ENCODE measurements at places on chromosomes 5 and 9.
A peak's percentile ranks its signal among the peaks of the same experiment; 100 is the strongest.

DNA sequence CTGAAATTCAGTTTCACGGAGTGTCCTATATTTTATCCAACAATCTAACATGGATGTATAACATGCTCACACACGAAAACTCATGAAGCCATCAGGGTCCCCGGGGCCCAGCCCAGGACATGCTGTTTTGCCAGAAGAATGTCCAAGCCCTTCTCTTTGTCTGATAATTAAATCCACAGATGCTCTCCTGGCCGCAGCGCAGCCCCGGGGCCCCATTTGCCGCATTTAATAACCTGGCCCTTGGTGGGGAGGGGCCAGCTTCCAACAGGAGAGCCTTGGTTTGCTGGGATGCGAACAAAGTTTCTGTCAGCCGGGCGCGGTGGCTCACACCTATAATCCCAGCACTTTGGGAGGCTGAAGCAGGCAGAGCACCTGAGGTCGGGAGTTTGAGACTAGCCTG, 30.0 kb downstream of the PLPP7 start:
- no peak for DNase-seq

DNA sequence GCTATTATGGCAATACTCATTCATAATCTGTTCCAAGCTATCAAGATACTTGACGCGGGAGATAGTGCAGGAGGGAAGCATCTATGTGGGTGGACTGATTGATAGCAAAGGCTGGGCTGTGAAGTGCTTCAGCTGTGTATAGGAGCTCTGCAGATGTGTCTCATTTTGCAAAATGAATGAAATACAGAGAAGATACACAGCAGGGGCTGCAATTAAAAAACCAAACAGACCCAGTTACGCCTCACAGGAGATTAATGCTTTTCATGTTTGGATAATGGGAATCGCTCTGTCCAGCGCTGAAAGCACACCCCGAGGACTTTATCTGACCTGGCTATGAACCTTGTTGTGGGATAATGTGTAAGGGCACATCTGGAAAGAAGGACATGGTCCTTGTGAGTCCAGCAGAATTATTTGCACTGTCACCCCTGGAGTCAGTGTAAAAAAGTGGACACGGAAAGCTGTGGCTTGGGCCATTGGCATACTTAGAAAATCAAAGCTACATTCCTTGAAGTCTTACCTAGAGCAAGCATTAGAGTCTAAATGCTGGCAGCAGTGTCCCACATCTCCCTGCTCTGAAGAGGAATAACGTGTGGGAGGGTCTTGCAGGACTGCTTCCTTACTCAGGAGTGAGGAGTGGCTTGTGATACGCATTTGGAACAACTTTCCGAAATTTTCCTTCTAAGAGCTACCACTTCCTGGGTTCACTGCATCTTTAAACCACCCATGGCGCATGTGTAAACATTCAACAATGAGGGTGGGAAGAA, 2.6 kb downstream of the SH3RF2 start:
- DNase-seq = no peak

GRCh38 chr9:18770131-18770908, 262.7 kb downstream of the SAXO1 start:
- DNase-seq = no peak

GRCh38 chr5:111737716-111738115, 19.3 kb downstream of the NREP start:
- DNase-seq = no peak

GRCh38 chr5:67047160-67047559, 149.4 kb downstream of the CD180 start:
- no peak for DNase-seq

GRCh38 chr5:124193371-124193789, 553.1 kb downstream of the ZNF608 start:
- DNase-seq = peak; percentile 21

DNA sequence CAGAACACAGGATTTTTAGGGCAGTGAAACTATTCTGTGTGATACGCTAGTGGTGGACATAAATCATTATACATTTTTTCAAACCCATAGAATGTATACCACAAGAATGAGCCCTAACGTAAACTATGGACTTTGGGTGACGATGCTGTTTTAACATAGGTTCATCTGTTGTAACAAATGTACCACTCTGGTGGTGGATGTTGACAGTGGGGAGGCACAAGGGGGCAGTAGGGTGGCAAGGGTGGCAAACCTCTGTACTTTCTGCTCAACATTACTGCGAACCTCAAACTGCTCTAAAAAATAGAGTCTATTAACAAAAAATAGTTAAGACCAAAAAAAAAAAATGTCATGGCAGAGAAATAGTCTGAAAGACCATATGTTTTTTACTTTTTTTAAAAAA, 9.1 kb upstream of the MVB12B start:
- no peak for DNase-seq

GRCh38 chr9:72856972-72857623, 95.8 kb downstream of the ALDH1A1 start:
- DNase-seq = peak; percentile 61

DNA sequence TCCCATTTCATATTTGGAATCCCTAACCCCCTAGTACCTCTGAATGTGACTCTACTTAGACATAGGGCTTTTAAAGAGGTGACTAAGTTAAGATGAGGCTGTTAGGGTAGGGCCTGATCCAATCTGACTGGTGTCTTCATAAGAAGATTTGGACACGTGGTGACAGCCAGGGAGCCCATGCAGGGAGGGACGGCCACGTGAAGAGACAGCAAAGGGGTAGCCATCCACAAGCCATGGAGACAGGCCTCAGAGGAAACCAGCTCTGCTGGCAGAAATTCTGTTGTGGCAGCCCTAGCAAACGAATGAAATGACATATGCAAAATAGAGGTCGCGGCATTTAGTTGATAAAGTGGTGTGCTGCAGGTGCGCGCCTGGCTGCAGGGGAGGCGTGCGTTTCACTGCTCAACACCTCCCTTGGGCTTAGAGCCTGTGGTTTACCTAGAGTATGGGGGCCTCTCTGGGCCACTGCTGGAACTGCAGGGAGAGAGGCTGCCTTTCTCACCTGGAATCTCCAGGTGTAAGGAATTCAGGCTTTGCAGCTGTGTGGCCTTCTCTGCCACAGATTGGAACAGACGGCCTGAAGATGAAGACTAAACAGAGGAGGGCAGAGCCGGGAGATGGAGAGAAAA, 7.1 kb upstream of the AFAP1L1 start:
- no peak for DNase-seq

- DNase-seq = no peak
Measured at GRCh38 chr9:101487443-101487840, 46.2 kb upstream of the RNF20 start.

GRCh38 chr9:316382-316965, 101.8 kb downstream of the DOCK8 start:
- no peak for DNase-seq

DNA sequence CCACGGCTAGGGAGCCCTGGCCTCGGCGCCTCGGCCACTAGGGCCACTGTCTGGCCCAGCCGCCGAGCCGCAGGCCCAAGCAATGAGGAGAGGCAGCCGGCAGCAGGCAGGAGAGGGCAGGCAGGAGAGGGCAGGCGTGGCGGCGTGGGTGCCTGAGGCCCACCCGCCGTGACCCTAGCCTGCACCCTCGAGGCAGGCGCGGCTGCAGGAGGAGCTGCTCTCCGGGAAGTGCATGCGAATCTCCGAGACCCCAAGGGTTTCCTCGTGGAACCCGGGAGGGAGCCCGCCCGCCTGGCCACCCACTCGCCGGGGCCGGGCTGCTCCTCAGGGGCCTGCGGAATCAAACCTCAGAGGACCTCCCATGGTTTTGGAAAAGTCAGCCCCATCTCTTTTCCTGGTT, 9.3 kb downstream of the GRIN1 start:
- DNase-seq = no peak

GRCh38 chr5:6495433-6496206, 47.0 kb downstream of the UBE2QL1 start:
- no peak for DNase-seq

DNA sequence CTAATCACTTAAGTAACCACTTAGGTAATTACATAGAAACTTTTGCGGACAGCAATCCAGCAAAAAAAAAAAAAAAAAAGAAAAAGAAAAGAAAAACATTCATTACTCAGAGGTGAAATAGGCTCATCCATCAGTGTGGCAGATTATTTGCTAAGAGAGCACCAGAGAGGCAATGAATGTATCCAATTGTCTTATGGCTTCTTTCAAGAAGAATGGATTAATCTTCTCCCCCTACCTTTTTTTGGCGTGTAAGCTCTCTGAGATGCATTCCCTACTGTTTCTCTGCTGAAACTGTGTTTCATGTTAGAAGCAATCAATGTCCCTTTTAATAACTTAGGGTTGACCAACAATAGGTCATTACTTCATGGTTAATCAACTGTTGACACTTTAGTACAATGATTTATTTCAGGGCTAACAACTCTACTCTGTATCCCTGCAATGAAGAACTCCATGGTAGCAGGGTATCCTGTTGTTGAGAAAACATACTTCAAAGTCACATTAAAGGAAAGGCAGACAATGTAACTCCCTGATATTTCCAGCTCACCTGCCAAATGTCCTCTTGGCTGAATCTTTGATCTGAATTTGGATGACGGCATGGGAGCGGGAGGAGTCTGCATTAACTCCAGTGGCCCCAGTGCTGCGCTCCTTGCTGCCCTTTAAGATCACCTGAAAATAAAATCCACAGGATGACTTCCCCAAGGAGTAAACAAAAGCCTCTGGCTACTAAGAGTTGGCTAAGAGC, 57.6 kb downstream of the KIF24 start:
- DNase-seq = no peak

DNA sequence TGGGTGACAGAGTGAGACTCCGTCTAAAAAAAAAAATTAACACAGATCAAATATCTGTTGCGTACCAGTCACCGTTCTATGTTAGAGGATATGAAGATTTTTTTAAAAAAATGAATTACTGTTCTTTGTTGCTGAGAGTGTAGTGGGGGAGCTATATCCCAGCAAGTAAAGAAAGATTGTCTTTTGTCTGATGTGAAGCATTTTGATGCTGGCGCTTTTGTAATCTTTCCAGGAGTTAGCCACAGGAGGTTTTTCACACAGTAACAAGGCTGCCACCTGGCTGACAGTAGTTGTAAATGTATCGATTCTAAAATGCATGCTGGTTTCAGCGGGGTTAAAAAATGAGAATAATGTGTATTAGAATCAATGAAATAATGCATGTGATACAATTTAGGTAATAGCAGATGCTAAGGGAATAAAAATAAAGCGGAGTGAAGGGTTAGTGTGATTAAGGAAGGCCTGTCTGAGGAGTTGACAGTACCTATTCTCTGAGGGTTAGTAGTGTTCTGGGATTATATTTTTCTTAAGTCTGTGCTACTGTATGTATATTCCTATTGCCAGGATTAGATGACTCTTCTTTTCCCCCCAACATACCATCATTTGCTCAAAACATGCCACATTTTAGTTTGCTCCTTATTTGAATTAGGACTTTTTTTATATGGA, 3.4 kb downstream of the LMNB1 start:
- DNase-seq = peak; percentile 42

DNA sequence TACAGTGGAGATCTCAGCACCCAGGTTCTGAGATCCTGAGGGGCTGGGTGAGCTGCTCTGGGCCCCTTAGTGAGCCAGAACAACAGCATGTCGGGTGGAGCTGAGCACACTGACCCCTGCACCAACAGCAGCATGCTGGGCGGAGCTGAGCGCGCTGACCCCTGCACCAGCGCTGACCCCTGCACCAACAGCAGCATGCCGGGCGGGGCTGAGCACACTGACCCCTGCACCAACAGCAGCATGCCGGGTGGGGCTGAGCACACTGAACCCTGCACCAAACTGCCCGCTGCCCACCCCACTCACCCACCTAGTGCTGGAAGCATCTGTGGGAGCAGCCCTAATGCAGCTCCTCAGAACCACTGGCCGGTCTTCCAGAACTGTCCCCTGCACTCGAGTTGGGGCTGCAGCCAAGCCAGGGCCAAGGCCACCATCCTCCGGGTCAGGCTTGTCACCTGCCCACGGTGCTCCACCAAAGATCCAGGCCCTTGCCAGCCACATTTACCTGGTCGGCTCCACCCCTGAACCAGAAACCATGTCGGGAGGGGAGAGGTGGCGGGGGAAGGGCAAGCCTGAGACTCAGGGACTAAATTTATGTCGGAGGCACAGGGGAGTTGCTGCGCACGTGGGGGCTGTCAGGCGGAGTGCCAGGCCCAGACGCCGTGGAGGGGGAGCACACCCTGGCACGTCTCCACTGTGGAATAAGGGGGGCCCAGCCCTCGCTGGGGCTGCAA, 80.3 kb downstream of the ADAMTS2 start:
- no peak for DNase-seq

- no peak for DNase-seq
Measured at GRCh38 chr5:133569347-133569746, 43.0 kb downstream of the FSTL4 start.

- DNase-seq = no peak
Measured at GRCh38 chr5:75510417-75510835, 1.0 kb downstream of the CERT1 start.

GRCh38 chr5:8034852-8035251, 165.9 kb downstream of the MTRR start:
- DNase-seq = no peak

- no peak for DNase-seq
Measured at GRCh38 chr9:2208991-2209390, 193.8 kb downstream of the SMARCA2 start.

- no peak for DNase-seq
Measured at GRCh38 chr5:174348311-174348981, 302.9 kb downstream of the NSG2 start.

GRCh38 chr5:128693764-128694163, 155.7 kb upstream of the FBN2 start:
- DNase-seq = no peak

DNA sequence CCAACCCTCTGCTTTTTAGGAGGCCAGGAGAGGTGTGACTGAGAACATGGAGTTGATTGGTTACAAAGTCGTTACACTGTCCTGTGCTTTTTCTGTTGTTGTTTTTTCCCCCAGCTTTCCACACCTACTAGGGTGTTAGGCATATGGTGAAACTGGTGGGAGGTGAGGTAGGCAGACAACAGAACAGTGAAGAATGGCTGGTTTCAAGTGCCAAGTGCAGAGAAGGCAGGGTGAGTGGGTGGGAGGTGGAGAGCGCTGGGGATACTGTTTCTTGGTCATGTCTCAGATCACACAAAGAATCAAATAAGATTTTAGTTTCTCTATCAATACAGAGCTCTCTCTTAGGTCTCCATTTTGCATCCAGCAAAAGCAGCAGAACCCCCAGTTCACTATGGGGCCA, 2.2 kb upstream of the SPTAN1 start:
- DNase-seq = no peak

DNA sequence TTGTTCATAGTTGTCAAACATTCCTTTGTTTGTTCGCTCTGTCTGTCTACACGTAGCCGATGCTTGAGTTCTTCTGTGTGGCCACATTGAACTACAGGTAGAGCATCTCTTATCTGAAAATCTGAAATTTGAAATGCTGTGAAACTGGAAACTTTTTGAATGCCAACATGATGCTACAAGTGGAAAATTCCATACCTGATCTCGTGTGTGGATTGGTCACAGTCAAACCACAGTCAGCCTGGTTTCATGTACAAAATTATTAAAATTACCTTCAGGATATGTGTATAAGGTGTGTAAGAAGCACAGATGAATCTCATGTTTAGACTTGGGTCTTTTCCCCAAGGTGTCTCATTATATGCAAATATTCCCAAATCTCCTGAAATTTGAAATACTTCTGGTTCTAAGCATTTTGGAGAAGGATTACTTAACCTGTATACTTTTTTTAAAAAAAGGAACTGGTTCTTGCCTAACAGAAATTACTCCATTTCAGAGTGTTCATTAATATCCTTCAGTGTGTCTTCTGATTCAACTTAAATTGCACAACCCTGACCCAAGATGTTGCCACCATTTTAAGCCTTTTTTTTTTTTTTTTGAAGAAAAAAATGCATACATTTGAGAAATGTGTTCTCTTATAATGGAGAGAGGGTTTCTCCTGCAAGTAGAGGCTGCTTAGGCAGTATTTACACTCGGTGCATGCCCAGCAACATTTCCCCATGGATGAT, 254.3 kb downstream of the MAST4 start:
- DNase-seq = no peak

GRCh38 chr5:124456249-124456648, 290.2 kb downstream of the ZNF608 start:
- DNase-seq = no peak

Data from RCC 7860 (cell line).